ENCODE measurements at places on chromosomes 1 and 21.

DNA sequence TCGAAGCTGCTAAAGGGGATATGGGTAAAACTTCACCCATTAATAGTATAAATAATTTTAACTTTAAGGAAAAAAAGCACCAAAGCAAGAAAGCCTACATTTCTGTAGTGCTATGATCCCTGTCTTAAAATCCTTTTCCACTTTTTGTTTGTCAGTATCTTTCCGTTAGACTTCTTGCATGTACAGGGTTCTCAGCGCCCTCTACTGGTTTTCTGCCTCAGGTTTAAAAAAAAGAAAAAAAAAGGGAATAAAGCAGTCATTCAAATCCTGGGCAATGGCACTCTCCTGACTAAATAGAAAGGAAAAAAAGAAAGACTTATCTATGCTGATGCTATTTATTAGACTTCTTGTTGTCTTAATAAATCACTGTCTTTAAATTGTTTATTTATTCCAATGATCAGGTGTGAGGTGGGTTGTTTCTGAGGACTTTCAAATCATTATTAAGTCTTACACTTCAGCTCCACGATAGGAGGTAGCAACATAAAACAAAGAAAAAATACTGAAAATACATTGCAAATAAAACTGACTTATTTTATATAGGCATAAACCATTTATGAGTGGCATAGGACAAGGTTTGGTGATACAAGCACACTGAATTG is 475.4 kb upstream of the NR5A2 start:
- DNase-seq = no peak

- DNase-seq = no peak
Observed at GRCh38 chr1:71231751-71232150, 150.9 kb upstream of the ZRANB2 start.

DNA sequence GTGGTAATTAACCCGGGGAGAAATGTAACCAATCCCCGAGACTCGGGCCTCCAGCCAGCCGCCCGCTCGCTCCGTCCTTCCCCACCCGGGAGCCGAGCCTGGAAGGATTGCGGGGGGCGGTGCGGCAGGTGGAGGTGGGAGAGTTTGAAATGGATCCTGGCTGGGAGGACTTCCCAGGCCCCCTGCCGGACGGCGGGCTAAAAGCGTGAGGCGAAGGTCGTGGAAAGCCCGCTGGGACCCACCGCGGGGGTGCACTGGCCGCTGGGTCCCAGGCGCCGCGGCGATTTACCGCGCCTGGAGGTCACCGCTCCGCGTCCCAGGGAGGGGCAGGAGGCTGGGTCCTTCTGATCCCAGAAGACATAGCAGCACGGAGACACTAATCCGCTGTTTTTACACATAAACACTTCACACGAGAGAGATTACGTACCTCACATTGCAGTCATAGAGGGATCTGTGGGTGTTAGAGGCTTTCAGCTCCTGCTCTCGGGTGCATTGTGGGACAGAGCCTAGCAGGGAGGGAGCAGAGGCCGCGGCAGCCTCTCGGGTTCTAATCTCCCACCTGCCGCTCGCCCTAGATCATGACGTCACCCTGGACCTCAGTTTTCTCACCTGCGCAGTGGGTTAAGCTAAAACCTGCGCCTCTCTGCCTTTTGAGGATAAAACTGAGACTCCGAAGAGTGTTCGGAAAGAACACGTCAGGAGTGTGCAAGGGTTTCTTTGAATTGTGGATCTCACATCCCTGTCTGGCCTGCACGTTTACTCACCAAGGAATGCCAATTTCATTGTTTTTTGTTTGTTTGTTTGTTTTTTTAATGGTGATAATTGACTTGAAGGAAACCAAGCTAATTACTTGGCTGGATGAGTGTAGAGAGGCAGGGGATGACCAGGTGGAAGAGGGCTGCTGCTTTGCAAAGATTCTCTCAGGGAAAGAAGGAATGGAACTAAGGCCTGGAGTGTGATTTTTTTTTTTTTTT is 17.1 kb upstream of the TMEM9 start:
- DNase-seq = peak; percentile 78

GRCh38 chr21:33902349-33902748 is 13.3 kb downstream of the ATP5PO start:
- no peak for DNase-seq

GRCh38 chr1:212485913-212486618 is 53.3 kb downstream of the NENF start:
- DNase-seq = no peak

DNA sequence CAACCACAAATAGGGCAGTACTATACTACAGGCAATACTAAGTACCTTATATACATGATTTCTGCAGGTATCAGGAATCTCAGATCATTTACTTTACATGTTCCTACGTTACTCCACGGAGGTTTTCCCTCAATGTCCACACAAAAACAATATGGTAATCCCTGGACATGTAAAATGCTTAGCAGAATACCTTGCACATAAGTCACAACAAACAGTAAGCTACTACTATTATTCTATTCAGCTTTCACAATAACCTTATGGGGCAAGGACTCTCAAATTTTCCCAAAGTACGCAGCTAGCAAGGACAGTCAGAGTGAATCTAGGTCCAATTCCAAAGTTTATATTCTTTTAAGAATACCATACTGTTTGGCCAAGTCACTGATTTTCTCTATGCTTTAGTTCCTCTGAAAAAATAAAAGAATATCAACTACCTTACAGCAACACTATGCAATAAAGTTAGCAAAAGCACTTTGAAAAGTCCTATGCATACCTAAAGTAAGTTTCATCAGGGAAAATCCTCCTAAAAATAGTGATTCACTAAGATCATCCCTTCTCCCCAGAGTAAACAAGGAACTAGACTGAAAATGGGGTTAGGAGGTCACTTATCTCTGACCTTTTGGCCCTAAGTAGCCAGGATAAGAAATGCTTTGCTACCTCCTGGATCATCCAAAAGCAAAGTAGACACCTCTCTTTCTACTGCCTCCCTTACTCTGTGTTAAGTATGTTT is 67.4 kb downstream of the LUZP1 start:
- no peak for DNase-seq

- DNase-seq = no peak
Observed at GRCh38 chr1:113095790-113096455, 22.9 kb downstream of the LRIG2 start.

GRCh38 chr21:39341249-39341923 is 7.5 kb downstream of the HMGN1 start:
- DNase-seq = no peak

GRCh38 chr1:44019466-44019948 is 11.8 kb downstream of the SLC6A9 start:
- DNase-seq = no peak

DNA sequence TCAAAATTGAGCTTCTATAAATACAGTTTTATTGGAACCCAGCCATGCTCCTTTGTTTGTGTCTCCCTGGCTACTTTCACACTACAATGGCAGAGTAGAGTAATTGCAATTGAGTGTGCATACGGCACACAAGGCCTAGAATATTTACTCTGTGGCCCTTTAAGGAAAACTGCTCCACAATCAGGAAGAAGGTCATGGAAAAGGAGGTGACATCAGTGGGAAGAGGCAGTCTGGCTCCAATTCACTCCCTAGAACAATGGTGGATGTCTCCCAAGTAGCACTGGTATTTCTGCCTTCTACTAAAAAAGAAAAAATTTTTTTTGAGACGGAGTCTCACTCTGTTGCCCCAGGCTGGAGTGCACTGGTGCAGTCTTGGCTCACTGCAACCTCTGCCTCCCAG is 51.3 kb downstream of the KRTAP19-8 start:
- DNase-seq = no peak

- DNase-seq = no peak
Observed at GRCh38 chr1:23423415-23424292, 894 bp downstream of the TCEA3 start.

- DNase-seq = no peak
Observed at GRCh38 chr1:66732407-66733166, 19.7 kb upstream of the DYNLT5 start.

- no peak for DNase-seq
Observed at GRCh38 chr1:169473347-169473746, 12.4 kb downstream of the SLC19A2 start.

GRCh38 chr1:108000620-108001111 is 35.7 kb upstream of the VAV3 start:
- no peak for DNase-seq

DNA sequence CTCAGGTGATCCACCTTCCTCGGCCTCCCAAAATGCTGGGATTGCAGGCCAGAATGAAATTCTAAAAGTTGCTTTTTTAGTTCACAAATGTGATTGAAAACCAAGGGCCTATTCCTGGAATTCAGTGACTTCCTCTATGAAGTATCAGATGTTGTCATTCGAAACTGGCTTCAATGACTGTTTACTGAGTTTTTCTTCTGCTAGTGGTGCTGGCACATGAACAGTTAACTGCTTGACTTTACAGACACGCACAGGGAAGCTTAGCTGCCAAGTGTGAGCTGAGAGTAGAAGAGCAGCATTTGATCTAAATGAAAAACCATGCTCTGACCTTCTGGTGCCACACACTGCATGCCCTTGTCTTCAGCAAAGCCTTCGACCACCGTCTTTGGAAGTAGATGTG is 32.8 kb upstream of the AJAP1 start:
- DNase-seq = no peak

DNA sequence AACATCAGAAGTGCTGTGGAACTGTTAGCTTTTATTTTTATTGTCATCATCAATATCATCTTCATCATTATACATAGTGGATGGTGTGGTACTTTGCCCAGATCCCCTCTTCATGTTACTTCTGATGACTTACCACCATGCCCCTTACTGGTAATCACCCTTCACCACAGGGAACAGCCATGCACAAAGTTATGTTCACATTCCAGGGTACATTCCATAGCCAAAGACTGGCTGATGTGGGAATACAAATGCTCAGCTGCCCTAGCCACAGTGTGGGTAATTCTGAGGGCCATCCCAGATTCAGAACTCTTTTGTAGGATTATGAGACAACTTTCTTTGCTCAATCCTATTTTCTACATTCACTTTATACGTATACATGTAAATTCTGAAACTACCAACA is 691.3 kb upstream of the CXADR start:
- DNase-seq = no peak

GRCh38 chr1:93739472-93739871 is 57.8 kb upstream of the BCAR3 start:
- no peak for DNase-seq

DNA sequence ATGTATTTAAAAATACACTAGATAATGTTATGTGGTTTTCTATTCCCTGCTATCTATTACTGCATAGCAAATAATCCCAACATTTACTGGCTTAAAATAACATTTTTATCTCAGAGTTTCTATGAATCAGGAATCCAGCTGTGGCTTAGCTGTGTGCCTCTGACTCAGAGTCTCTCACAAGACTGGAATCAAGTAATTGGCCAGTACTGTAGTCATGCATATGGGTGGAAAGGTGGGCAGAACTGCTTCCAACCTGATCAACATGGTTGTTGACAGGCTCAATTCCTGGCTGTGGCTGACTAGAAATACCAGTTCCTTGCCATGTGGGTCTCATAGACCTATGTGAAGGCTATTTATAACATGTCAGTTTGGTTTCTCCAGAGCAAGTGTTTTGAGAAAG is 131.8 kb downstream of the PDE4B start:
- DNase-seq = no peak

- DNase-seq = peak; percentile 75
Observed at GRCh38 chr1:178037510-178038253, 56.2 kb upstream of the RASAL2 start.

DNA sequence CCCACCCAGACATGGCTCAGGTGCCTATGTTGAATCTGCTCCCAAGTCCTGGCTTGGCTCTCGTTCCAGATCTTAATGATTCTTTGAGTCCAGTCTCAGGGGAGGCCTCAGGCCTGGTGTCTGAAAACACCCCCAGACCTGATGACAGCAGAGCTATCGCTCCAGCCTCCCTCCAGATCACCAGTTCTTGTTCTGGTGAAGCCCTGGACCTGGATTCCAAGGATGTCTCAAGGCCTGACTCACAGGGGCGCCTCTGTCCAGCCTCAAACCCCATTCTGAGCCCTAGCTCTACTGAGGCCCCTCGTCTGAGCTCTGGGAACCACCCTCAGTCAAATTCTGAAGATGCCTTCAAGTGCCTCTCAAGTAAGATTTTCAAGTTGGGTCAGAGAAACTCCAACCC is 11.4 kb downstream of the MROH7 start:
- no peak for DNase-seq

DNA sequence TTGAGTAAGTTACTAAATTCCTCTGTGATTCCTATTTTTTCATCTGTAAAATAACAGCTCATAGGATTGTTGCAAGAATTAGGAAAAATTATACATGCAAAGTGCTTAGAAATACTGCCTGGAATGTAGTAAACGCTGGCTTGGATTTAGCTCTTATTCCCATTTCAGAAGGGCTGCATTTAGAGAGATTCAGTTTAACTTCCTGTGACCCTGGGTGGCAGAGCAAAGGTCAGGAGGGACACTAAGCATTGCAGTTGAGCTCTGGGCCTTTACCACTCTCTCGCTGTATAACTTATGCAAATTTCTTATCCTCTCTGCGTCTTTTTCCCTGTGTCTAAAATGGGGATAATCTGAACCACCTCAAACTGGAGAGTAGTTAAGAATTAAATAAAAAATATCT is 241.0 kb upstream of the POU3F1 start:
- no peak for DNase-seq

- no peak for DNase-seq
Observed at GRCh38 chr1:94334764-94335163, 83.4 kb upstream of the ABCD3 start.

DNA sequence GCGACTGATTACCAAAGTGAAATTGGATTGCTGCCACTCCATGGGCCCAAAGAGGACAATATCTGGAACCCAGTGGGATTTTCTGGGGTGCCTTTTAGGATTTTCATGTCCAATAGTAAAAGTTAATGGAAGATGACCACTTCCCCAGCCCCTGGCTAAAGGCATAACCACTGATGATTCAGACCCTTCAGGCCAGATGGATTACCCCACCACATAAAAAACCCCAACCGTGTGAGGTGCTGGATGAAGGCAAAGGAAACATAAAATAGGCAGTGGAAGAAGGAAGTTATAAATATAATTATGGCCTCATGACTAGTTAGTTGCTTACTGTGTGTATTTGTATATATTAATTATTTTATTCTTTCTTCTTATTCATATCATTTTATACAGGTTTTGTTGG is 40.2 kb upstream of the IL10 start:
- no peak for DNase-seq

DNA sequence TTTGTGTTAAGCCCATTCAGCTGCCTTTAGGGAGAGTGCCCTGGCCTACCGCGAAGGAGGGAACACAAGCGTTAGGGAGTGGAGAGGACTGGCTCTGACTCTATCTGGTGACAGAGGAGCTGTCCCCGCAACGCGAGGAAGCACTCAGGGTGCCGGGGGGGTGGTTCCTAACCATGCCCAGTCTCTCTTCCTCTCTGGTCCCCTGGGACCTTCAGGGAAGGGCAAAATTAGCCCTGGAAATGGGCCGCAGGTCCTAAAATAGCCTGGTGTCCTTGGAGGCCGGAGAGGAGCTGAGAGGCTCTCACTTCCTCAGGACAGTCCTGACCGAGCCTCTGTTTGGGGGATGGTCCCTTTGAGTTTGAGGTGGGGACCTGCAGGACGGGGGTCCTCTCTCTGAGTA is 5.8 kb downstream of the SLC45A1 start:
- no peak for DNase-seq

DNA sequence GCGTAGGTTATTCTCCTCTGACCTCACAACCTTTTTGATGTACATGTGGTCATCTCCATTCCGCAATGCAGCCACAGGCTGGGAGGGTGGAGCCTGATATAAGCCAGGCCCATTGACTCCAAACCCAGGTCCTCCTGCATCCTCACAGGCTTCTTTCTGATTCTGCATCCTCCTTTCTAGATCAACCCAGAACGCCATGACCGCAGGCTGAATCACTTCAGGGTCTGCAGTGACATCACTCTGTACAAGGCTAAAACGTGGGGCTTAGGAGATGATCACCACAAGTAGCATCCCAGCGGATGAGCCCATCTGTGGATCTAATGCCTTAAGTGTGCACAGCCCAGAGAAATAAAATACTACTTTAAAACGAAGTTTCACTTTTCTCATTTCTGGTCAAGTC is 16.1 kb downstream of the EBNA1BP2 start:
- DNase-seq = no peak

All from type B pancreatic cell (in vitro differentiated cells).